NCI-H748 treated with DMSO at 0.1 percent for 48 hours (cell line): ENCODE measurements at places on chromosomes 4 and X.

GRCh38 chrX:150303386-150304097, 59.6 kb upstream of the MAMLD1 start:
- DNase-seq: no peak

DNA sequence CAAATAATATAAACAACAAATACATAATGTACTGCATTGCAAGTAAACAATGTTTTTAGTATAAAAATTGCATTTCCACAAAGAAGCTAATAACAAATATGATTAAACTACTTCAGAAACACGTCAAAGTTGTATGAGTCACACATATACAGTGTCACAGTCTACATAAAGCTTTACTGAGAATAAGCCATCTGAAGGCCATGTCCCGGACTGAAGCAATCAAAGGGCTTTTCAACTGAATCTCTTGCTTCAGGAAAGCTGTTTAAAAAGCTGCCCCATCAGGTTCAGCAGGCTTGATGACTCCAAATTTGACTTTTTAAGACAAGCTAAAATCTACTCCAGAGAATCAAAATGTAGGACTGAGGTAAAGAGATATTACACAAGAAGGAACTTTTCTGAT, 1476.8 kb downstream of the ADGRL3 start:
- DNase-seq: no peak

DNA sequence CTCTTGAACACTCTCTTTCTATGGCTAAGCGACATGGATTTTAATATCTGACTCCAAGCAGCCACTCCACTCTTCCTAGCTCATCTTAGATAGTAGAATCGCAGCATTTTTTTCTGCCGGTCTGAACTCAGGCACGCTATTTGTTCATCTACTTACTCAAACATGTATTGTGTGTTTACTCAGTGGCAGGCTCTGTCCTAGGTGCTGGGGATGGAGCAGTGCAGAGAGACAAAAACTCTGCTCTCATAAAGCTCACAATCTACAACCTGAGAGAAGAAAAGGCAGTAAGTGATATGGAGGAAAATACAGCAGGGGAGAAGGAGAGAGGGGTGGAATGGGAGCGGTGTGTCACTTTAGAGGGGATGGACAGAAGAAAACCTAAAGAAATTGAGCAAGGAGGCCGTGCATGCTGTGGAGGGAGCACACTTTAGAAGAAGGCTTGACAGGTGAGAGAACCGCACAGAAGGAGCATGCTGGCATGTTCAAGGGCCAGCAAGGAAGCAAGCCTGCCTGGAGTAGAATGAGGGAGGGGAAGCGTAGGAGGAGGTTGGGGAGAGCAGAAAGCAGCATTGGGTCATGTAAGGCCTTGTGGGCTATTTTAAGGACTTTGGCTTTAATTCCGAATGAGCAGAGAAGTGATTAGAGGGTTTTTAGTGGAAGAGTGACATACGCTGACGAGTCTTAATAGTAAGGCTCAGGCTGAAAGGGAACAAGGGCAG, 132.0 kb downstream of the ANK2 start:
- DNase-seq: no peak

GRCh38 chr4:137576446-137576845, 44.2 kb upstream of the PCDH18 start:
- no peak for DNase-seq
